ENCODE measurements at places on chromosomes 7 and 10.

DNA sequence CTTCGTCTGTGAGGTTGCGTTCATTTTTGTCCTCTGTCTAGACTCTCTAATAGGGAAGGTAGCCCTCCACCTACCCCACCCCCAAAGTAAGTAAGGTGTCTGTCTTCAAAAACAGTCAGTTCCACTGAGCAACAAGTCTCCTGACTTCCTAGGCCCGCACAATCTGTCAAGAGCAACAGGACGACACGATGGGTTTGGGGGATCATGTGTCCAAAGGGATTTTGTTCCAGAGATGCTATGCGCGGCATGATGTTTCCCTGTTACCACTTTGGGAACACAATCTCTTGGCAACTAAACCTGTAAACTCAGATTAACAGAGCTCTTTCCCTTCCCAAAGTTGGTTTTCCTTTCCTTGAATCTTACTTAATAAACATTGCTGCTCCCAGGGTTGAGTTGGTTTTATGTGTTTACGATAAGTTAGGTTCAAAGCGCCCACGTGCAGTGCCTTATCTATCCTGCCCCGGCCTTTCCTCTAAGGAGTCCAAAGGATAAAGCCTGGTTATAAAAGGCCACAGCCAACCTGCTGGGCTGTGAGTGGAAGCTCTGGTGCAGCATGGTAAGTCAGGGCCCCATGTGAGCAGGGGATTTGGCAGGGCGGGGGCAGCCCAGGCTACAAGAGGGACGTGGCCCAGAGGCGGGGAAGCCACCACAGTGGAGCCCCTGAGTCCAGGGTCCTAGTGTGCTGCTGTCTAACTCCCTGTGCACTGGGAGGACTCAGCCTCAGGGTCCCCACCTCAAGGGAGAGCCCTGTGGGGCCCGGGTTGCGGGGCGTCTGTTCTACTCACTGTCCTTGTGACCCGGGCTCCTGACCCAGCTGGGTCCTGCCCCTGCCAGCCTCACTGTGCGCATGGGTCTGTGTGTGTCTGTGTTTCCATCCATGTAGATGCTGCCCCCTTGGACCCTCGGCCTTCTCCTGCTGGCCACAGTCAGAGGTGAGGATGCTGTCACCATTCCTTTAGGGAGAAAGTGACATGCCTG is at the start of gene PNLIPRP2:
Gene PNLIPRP2, plus strand, starts transcription at position 531 of the 978 bp plus-strand sequence.
- no peak for DNase-seq

DNA sequence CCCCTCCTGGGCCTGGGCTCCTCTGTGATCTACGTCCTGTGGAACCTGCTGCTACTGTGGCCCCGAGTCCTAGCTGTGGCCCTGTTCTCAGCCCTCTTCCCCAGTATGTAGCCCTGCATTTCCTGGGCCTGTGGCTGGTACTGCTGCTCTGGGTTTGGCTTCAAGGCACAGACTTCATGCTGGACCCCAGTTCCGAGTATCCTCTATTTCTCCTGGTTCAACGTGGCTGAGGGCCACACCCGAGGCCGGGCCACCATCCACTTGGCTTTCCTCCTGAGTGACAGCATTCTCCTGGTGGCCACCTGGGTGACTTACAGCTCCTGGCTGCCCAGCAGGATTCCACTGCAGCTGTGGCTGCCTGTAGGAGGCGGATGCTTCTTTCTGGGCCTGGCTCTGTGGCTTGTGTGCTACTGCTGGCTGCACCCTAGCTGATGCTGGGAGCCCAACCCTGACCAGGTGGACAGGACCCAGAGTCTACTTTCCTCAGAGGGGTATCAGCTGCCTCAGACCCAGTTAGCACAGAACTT is 37.8 kb upstream of the MMD2 start:
- no peak for DNase-seq

DNA sequence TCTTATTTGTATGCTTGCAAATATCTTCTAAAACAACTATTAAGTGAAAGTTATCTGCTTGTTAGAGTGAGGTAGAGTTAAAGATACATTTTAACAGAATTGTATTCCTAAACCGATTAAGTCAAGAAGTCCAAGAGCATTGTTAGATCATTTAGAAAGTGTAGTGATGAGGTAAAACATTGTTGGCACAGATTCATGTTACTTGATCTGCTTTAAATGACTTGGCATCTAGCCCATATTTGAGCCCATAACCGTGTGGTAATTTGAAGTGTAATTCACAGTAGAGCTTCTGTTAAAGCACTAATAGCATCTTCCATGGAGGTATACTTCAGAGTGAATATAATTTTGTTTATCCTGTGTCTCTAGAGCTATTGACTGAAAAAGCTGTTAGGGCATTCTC is 62.1 kb downstream of the PTEN start:
- no peak for DNase-seq

DNA sequence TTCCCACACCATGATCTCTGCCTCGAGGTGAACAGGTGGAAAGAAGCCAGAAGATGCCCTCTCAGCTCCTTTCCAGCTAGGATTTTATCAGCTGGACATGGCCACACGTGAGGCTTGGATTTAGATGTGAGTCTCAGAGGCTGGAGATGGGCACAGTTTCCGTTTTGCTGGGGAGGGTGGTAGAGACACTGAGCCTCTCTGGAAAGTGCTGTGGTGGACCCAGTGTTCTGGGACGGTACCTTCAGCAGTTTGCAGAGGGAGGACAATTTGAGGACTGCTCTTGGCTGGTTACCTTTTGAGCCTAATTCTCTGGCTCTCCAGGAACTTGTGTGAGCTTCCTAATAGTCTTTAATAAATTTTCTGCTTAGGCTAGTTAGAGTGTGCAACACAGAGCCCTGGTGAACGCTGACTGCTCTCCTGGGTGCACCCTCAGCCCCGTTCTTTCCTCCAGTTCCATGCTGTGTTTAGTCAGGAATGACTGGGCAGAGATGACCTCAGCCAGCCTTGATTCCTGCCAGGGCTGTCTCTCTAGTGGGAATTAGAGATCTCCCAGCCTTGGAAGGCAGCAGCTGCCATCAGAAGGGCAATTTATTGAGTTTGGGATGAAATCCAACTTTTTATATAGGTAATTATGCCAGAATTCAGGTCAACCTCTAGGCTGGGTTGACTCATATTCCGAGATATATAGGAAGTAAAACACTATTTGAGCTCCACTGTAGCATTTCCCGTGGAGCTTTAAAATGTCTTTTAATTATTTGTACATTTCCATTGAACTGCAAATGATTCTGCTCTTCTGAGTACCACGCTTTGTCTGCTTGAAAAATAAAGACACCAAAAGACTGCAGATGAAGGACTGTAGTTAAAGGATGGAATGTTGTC is 103.9 kb downstream of the GATA3 start:
- no peak for DNase-seq

Measured in retina (tissue), 1 donor.